ENCODE measurements at places on chromosomes 12 and 14. TPM values are rescaled to one million over a fixed set of nuclear protein-coding genes. Genes with fewer than 3 reads are reported as not detected.

The CLEC14A gene
- total RNA-seq: 31.9 TPM

The ADCY6 gene
- total RNA-seq: 144 TPM

The LETMD1 gene
- 87.2 TPM for total RNA-seq

The CCDC177 gene
- not detected for total RNA-seq

The TGM1 gene
- 1.3 TPM for total RNA-seq

The ZBTB42 gene
- total RNA-seq: 18.1 TPM

The ARHGEF40 gene
- 32.3 TPM for total RNA-seq

The GRIP1 gene
- not detected for total RNA-seq

The ANO2 gene
- total RNA-seq: 9.3 TPM

The GLI1 gene
- 3.7 TPM for total RNA-seq

The RHOJ gene
- total RNA-seq: 7.3 TPM
